Stimulated activated CD8-positive, alpha-beta memory T cell treated with anti-CD3 and anti-CD28 coated beads, Interleukin-2, amount 100 ng/mL, for 1 hour (primary cell): ENCODE measurements at places on chromosomes 16 and 17.

GRCh38 chr17:31854672-31855071 lies 4.4 kb downstream of the COPRS start:
- no peak for DNase-seq

DNA sequence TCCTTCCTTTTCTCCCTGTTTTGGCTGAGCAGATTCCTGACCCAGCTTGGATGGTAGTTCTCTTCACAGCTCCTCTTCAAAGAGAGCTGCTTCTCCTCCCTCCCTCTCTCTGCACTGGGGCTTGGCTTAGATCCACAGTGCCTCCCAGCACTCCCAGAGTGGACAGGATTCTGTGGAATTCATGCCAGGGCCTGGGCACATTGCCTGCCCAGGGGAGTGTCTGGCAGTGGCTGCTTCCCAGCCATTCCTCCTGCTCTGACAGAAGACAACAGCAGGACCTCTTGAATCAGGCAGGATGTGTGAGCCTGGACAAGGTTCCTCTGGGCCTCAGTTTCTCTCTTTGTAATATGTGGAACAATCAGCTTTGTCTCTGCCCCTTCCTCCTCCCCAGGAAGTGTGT lies 4.5 kb upstream of the MMP28 start:
- no peak for DNase-seq

- no peak for DNase-seq
Observed at GRCh38 chr17:57145347-57145746, 60.3 kb downstream of the AKAP1 start.

DNA sequence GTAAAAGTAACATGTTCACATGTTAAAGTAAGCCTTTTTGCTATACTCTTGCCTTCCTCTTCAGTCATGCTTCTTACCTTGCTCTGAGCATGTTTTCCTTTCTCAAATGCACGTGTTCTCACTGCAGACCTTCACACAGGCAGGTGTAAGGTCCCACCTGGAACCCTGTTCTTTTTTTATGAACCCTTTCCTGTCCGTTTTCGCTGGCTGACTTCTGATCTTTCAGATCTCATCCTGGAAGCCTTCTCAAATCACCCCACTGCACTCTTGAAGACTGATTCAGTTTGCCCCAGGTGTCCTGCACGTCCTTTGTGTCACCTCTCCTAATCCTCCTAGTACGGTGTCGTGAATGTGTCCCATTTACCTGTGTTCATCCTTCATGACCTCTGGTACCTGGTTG lies 313.6 kb downstream of the SNX29 start:
- no peak for DNase-seq

GRCh38 chr16:80158766-80159165 lies 382.0 kb upstream of the DYNLRB2 start:
- DNase-seq = no peak

DNA sequence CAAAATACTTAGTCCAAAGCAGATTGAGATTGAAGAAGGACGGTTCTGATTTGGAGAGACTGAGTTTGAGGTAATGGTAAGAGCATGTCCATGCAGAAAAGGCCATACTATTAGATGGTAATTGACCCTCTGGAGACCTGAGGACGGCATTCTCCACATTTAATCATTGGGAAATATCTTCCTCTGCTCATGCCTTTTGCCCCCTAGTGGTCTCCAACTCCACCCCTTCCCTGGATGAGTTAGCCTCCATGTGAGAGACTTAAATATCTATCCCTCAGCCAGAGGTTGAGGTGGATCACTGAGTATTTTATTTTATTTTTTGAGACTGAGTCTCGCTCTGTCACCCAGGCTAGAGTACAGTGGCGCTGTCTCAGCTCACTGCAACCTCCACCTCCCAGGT lies 10.4 kb upstream of the OR3A1 start:
- no peak for DNase-seq

GRCh38 chr17:54784305-54784704 lies 116.3 kb upstream of the TOM1L1 start:
- DNase-seq = no peak

GRCh38 chr17:65027305-65027704 lies 29.2 kb downstream of the GNA13 start:
- no peak for DNase-seq

- no peak for DNase-seq
Observed at GRCh38 chr16:85378145-85379040, 234.7 kb upstream of the GSE1 start.

GRCh38 chr17:67652433-67652832 lies 65.3 kb upstream of the NOL11 start:
- no peak for DNase-seq
